8988T (cell line): ENCODE measurements at places on chromosomes 5 and 9.

- DNase-seq, result no peak
Measured at GRCh38 chr5:41195228-41195627, 18.1 kb downstream of the C6 start.

DNA sequence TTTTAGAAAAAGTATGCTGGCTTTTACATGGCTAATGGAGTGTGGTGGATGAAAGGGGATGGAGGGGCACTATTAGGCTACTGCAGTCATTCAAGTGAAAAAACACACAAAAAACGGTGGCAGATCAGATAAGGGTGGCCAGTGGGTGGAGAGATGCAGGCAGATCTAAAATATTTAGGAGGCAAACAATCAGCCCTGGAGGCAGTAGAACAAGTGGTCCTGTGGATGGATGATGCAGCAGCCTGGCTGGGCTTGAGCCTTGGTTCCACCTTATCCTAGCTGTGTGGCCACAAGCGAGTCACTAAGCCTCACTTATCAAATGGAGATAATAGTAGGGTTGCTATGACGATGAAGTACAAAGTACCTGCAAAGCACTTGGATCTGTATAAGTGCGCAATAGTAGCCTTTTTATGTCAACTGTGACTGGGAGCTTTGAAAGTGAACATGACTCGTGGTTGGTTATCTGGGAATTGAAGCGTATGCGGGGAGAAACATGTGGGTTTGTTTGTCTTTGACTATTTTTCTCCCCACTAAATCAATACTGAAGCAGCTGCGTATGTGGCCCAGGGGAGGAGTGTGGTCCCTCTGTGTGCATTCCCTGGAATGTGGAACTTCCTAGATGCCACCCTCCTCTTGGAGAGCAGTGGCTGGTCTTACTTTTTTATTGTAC, 20.2 kb downstream of the NSG2 start:
- DNase-seq, result no peak

- DNase-seq, result no peak
Measured at GRCh38 chr5:24817966-24818365, 173.2 kb upstream of the CDH10 start.

- no peak for DNase-seq
Measured at GRCh38 chr5:173472784-173473278, 143.6 kb downstream of the BOD1 start.

DNA sequence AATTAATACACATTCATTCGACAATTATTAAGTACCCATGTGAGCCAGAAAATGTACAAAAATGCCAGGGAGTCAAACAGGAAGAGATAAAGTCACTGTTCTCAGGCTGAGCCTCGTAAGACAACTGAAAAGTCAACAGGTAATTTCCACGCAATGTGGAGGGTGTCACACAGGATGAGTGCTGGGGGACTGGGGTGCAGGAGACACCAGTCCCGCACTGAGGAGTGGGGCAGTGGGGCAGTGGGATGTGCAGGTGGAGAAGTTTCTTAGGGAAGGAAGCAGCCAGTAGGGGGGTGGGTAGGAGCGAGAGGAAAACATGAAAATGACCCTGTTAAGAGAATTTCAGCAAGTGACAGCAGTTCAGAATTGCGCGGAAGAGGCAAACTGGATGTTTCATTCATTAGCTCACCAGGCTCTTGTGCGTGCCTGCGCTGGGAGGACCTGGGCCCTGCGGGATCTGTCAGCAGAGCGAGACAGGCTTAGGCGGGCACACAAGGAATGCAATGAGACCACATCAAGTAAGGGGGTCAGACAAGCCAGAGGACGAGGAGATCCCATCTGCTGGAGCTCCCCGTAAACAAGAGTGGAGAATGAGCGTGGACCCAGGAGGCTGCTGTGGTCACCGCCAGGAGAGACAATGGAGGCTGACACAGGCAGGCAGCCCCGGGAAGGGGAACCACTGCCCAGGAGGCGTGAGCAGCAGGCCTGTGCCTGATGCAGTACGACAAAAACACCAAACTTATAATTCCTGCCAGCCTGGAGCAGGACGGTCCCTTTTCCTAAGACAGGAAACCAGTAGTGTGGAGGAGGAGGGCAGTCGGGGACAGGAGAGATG, 21.0 kb downstream of the CAMSAP1 start:
- DNase-seq, result no peak

GRCh38 chr5:34914671-34915138, 599 bp downstream of the RAD1 start:
- DNase-seq, result no peak

DNA sequence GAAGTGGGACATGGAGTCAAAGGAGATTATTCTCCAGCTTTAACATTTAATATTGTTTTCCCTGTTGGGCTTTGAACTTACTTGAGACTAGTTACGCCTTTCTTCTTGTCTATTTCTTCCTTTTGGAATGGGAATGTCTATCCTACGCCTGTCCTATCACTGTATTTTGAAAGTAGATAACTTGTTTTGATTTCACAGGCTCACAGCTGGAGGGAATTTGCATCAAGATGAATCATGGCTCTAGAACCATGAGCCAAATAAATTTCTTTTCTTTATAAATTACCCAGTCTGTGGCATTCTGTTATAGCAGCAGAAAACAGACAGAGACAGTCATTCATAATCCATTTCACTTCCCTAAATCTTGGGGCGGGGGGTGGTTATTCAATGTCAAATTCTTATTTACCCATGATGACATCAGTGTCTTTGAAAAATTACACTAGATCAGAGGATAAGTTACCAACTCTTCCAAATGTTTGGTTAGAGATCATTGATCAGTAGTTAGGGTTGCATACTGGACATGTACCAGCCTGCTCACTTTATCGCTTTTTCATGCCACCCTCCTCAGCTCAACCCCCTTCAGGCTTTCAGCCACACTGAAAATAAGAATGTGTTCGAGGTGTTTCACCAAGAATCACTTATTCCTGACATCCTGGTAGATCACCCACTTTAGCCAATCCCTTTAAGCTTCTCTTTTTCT, 419.6 kb upstream of the PIK3R1 start:
- no peak for DNase-seq

GRCh38 chr9:95754533-95755420, 120.7 kb upstream of the ERCC6L2 start:
- DNase-seq, result no peak

- DNase-seq, result no peak
Measured at GRCh38 chr5:100800562-100800961, 102.5 kb downstream of the ST8SIA4 start.

GRCh38 chr9:115717711-115718173, 435.8 kb upstream of the PAPPA start:
- no peak for DNase-seq

DNA sequence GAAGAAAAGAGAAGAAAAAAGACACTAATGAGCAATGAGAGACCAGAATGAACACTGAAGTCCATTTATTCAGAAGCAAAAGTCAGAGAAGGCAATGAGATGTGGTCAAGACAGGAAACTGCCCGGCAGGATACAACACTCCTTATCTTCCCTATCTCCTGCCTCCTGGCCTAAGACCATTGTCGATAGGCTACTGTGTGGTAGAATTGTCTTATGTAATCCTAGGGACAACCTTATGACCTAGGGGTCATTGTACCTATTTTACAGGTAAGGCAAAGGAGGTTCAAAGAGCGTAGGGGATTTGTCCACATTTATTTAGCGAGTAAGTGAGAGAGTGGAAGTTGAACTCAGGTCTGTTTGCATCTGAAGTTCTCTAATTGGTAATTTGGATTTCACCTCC, 63.0 kb upstream of the PTPN3 start:
- no peak for DNase-seq

- no peak for DNase-seq
Measured at GRCh38 chr9:93204470-93205043, 20.6 kb downstream of the WNK2 start.

- DNase-seq, result no peak
Measured at GRCh38 chr5:14936588-14936987, 65.0 kb upstream of the ANKH start.

GRCh38 chr9:95796029-95796428, 79.5 kb upstream of the ERCC6L2 start:
- DNase-seq, result no peak

DNA sequence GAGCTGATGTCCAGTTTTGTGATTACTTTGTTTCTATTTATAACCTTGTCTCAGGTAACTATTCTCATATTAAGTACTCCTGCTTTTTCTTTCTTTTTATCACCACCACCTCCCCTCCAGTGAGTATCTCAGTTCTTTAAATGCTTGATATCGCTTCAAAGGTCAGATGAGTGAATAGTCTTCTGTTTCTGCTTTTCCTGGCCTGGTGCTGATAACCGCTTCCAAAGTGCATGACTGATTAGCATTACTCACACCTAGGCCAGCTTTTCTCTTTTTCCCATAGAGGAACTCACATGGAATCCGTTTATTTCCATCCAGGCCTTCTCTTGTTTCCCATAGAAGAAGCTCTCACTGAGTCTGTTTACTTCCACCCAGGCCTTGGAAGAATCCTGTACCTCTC, 3.2 kb downstream of the SLC36A1 start:
- DNase-seq, result no peak
